H1 (cell line): ENCODE measurements at places on chromosomes 7 and 10. TPM values are rescaled to one million over a fixed set of nuclear protein-coding genes. Genes with fewer than 3 reads are reported as not detected.
A peak's percentile ranks its signal among the peaks of the same experiment; 100 is the strongest.

FGF8 gene
- 3.9 and 4.1 TPM in 2 replicates for total RNA-seq

TLL2 gene
- total RNA-seq, result 3.0 and 3.2 TPM in 2 replicates

SSBP1 gene
- 254 and 259 TPM in 2 replicates for total RNA-seq

CAMK1D gene
- 8.9 and 10.6 TPM in 2 replicates for total RNA-seq

ITGA8 gene
- total RNA-seq, result not detected in 2 replicates

OPN4 gene
- not detected in 2 replicates for total RNA-seq

NUTM2E gene
- total RNA-seq, result 0.21 and 0.28 TPM in 2 replicates

ATE1 gene
- 26.9 and 28.6 TPM in 2 replicates for total RNA-seq

EPO gene
- total RNA-seq, result 0.48 and 0.95 TPM in 2 replicates

TRIM74 gene
- total RNA-seq, result 0.52 TPM in 1 of 2 replicates, not detected in the other

PRSS1 gene
- not detected in 2 replicates for total RNA-seq

TUBAL3 gene
- total RNA-seq, result not detected in 2 replicates

DNA sequence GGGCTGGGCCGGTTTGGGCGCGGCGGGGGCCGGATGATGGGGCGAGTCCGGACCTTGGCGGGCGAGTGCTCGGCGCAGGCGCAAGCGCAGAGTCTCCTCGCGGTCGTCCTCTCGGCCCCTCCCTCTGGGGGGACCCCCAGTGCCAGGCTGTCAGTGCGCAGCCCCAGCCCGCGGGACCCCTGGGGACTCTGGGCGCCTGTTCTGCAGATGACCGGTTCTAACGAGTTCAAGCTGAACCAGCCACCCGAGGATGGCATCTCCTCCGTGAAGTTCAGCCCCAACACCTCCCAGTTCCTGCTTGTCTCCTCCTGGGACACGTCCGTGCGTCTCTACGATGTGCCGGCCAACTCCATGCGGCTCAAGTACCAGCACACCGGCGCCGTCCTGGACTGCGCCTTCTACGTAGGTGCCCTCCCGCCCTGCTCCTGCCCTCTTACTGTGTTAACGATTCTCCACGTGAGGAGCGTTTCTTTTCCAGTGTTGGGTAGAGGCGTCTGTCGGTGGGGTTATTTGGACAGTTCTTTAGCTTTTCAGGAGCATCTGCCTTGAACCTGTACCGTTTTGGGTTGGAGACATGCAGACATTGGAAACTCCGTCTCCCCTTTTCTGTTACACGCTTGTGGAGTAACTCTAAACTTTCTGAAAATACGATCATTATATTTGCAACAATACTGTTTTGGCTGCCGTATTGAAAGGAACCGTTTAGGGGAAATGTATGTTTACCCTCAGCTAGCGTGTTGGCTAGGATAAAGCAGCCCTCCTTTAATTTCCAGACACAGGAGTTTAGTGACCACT lies 706 bp downstream of the BUB3 start:
- peaks cover 17% of the 10 kb centered on the region for H3K4me1 ChIP-seq
- H3K27me3 ChIP-seq, result peaks cover 32% of the 10 kb centered on the region
- peak; percentile 80 for DNase-seq
- H3K27ac ChIP-seq, result peak overlapping the region; percentile 83; the same call in 1 of the 2 replicates

DNA sequence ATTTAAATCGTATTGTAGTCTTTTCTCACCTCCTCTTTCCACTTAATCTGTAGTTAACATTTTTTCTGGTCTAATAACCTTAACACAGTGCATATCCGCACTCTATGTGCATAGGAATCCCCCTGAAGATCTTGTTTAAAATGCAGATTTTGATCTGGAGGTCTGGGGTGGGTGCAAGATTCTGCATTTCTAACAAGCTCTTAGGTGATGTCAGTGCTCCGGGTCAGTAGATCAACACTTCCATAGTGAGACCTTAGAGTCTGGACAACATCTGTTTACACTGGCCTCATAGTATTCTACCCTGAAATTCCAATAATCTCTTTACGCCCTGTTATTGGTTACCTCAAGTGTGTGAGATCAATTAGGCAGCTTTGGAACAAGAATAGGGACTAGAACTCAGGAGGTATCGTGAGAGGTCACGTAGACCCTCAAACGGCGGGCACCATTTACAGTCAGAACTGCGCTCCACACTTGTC lies 434 bp upstream of the PLEKHA8 start:
- no peaks in the 10 kb centered on the region for H3K27me3 ChIP-seq
- H3K36me3 ChIP-seq, result no peaks in the 10 kb centered on the region
- no peak overlapping the region for H3K27ac ChIP-seq
- no peaks in the 10 kb centered on the region; the same call in none of the 2 replicates for H3K4me1 ChIP-seq
- H3K4me3 ChIP-seq, result peak overlapping the region; percentile 83

DNA sequence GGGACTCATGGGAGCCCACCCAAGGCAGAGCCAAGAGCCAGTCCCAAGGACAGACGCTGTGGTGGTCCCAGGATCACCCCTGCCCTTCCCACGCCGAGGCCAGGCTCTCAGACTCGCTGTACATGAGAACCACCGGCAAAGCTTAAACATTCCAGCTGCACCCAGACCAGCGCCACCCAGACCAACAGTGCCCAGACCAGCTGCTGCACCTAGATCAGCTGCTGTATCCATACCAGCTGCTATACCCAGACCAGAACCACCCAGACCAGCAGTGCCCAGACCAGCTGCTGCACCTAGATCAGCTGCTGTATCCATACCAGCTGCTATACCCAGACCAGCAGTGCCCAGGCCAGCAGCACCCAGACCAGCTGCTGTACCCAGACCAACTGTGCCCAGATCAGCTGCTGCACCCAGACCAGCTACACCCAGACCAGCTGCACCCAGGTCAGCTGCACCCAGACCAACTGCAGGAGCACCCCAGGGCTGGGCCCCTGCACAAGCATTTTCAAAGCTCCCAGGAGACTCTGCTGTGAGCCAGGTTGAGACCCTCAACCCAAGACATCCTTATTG lies 47.9 kb upstream of the CNPY1 start:
- H3K27me3 ChIP-seq, result no peaks in the 10 kb centered on the region
- no peaks in the 10 kb centered on the region for H3K36me3 ChIP-seq
- H3K4me3 ChIP-seq, result no peak overlapping the region
- DNase-seq, result no peak
- H3K27ac ChIP-seq, result no peak overlapping the region
- peaks cover 4% of the 10 kb centered on the region for H3K4me1 ChIP-seq

GRCh38 chr7:67413670-67414069 lies 417.0 kb downstream of the TYW1 start:
- H3K27me3 ChIP-seq, result no peaks in the 10 kb centered on the region
- H3K4me1 ChIP-seq, result peaks cover 5% of the 10 kb centered on the region; the same call in 1 of the 2 replicates
- H3K27ac ChIP-seq, result no peak overlapping the region
- H3K36me3 ChIP-seq, result no peaks in the 10 kb centered on the region

DNA sequence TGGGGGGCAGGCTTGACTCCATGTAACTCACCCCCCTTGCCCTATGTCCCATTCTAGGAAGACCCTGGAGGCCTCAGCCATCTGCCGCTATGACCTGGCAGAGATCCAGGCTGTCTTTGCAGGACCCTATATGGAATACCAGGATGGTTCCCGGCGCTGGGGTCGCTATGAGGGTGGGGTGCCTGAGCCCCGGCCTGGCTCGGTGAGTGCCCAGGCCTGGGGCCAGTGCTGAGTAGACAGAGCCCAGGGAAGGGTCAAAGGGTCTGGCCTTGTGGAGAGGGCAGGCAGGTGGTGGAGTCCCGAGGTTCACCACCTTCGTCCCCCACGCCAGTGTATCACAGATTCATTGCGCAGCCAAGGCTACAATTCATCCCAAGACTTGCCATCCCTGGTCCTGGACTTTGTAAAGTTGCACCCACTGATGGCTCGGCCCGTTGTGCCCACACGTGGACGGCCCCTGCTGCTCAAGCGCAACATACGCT lies 7.5 kb downstream of the MRPL43 start:
- no peaks in the 10 kb centered on the region for H3K4me1 ChIP-seq
- H3K4me3 ChIP-seq, result no peak overlapping the region
- DNase-seq, result no peak

DNA sequence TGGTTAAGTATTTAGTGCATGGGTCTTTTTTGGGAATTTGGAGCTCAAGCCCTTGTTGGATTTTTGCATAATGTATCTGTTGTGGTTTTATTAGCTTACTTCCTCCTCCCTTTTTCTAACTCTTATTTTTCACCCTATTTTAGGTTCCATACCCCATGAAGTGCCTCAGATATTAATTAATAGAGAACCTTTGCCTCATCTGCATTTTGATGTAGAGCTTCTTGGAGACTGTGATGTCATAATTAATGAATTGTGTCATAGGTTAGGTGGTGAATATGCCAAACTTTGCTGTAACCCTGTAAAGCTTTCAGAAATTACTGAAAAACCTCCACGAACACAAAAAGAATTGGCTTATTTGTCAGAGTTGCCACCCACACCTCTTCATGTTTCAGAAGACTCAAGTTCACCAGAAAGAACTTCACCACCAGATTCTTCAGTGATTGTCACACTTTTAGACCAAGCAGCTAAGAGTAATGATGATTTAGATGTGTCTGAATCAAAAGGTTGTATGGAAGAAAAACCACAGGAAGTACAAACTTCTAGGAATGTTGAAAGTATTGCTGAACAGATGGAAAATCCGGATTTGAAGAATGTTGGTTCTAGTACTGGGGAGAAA lies 28.0 kb downstream of the SIRT1 start:
- no peak for DNase-seq
- no peak overlapping the region for H3K27ac ChIP-seq
- no peaks in the 10 kb centered on the region for H3K27me3 ChIP-seq
- peaks cover 98% of the 10 kb centered on the region for H3K36me3 ChIP-seq

DNA sequence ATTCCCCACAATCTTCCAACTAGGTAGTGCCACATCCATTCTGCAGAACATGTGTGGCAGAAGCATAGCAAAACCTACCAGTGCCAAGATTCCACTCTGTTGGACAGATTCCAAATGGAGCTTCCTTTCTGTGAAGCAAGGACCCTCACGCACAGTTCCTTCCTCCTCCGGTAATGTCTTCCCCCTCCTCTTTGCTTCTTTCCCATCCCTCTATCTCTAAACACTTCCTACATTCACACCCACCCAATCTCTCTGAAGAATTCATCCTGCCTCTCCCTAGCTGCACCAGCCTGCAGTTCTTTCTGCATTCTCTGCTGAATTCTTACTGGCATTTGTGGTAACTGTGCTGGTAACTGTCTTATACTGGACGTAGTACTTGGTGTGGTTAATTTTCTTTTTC lies 124.9 kb downstream of the RNLS start:
- no peaks in the 10 kb centered on the region for H3K4me1 ChIP-seq
- H3K27me3 ChIP-seq, result no peaks in the 10 kb centered on the region
- DNase-seq, result no peak

GRCh38 chr10:31939797-31940708 lies 11.4 kb upstream of the ARHGAP12 start:
- no peak for DNase-seq
- no peaks in the 10 kb centered on the region for H3K27me3 ChIP-seq
- H3K4me3 ChIP-seq, result no peak overlapping the region
- H3K4me1 ChIP-seq, result no peaks in the 10 kb centered on the region
- H3K27ac ChIP-seq, result no peak overlapping the region
- no peaks in the 10 kb centered on the region for H3K36me3 ChIP-seq

DNA sequence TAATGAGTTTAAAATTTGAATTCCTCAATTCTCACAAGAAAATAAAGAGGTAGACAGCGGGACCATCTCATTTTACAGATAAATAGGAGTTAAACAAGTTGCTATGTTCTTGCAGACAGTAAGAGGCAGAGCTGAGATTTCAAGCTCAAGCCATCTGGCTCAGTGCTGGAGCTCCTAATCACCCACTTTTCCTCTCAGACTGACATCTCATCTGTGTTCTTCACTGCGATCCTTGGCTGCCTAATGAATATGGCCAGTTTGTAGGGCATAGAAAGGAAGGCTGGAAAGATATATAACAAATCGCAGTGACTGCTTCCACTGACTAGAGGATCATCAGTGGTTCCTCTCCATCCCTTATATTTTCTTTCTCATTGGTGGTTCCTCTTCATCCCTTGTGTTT lies 151.2 kb downstream of the MPP7 start:
- H3K4me1 ChIP-seq, result no peaks in the 10 kb centered on the region
- no peak for DNase-seq
- no peaks in the 10 kb centered on the region for H3K27me3 ChIP-seq
- no peak overlapping the region for H3K27ac ChIP-seq
- no peak overlapping the region for H3K4me3 ChIP-seq

DNA sequence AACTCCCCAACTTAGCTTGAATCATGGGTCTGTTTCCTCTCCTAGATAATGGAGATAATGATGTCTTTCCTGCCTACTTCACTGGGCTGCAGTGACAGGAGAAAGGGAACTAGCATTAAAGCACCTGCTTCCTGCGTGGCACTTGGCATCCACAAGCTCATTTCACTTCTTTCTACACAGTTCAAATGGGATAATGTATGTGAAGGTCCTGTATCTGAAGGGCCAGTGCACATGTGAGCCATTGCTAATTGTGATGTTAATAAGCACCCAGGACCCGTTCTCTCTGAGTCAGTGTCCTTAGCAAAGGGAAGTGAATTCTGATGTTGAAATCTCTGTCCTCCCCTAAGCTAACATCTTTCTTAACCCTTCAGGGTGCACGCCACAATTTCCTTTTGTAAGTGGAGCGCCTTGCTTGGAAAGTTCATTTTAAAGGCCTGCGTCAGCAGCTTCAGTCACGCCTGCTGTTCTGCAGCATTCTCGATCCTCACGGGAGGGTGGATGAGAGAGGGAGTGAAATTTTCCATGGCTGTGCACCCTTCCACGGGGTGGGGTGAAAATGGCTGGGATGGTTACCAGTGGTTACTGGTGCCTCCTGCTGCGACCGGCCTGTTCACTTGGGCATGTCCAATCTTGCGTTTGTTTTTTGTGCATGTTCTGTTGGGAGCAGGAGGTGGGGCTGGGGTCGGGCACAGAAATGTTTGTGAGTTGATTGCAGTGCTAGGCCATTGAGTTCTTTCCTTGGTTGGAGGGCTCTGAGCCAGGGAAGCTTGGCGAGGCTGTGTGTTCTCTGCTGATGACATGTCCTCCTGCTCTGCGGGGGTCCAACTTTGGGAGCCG lies 59.2 kb downstream of the HK1 start:
- peak overlapping the region; percentile 60 for H3K27ac ChIP-seq
- DNase-seq, result no peak
- H3K4me3 ChIP-seq, result no peak overlapping the region; the same call in 1 of the 2 replicates
- peaks cover 14% of the 10 kb centered on the region for H3K4me1 ChIP-seq
- H3K27me3 ChIP-seq, result no peaks in the 10 kb centered on the region

- DNase-seq, result no peak
- H3K4me3 ChIP-seq, result no peak overlapping the region
- H3K36me3 ChIP-seq, result no peaks in the 10 kb centered on the region
- no peaks in the 10 kb centered on the region for H3K27me3 ChIP-seq
Observed at GRCh38 chr10:132535065-132535651, 2.4 kb upstream of the INPP5A start.

- no peaks in the 10 kb centered on the region for H3K4me1 ChIP-seq
- H3K27ac ChIP-seq, result no peak overlapping the region
- H3K4me3 ChIP-seq, result no peak overlapping the region
Observed at GRCh38 chr10:15747632-15748031, 27.9 kb upstream of the ITGA8 start.

- H3K4me3 ChIP-seq, result no peak overlapping the region
- peaks cover 3% of the 10 kb centered on the region; the same call in 1 of the 2 replicates for H3K4me1 ChIP-seq
- no peak overlapping the region for H3K27ac ChIP-seq
- H3K27me3 ChIP-seq, result no peaks in the 10 kb centered on the region
- peaks cover 62% of the 10 kb centered on the region for H3K36me3 ChIP-seq
Observed at GRCh38 chr7:99623091-99623693, 6.4 kb downstream of the ZSCAN25 start.

- no peak overlapping the region for H3K27ac ChIP-seq
- no peak overlapping the region for H3K4me3 ChIP-seq
- no peak for DNase-seq
- no peaks in the 10 kb centered on the region for H3K36me3 ChIP-seq
- H3K27me3 ChIP-seq, result no peaks in the 10 kb centered on the region
Observed at GRCh38 chr10:103828107-103828506, 27.3 kb downstream of the SH3PXD2A start.

GRCh38 chr10:93903051-93903450 lies 9.3 kb downstream of the SLC35G1 start:
- H3K4me1 ChIP-seq, result no peaks in the 10 kb centered on the region
- DNase-seq, result no peak
- H3K4me3 ChIP-seq, result no peak overlapping the region
- no peak overlapping the region for H3K27ac ChIP-seq
- no peaks in the 10 kb centered on the region for H3K27me3 ChIP-seq
